ENCODE measurements at places on chromosomes 6 and 20.

DNA sequence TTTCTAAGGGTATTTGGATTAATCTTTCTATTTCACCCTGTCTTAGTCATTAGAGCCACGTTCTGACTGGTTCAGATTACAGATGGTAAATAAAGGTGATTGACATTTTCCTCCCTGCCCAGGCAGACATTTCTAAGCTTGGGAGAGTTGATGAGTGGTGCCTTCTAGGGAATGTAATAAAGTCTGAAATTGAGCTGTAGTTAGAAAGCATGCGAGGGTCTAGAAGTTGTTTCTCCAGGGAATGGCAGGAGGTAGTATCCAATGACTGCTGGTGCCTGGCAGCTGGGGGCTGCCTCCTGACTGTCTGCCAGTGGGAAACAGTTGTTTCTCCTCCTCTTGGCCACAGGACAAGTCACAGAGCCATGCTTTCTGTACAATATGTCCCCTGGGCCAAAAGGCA, 14.6 kb downstream of the EDN3 start:
- no peak for DNase-seq

DNA sequence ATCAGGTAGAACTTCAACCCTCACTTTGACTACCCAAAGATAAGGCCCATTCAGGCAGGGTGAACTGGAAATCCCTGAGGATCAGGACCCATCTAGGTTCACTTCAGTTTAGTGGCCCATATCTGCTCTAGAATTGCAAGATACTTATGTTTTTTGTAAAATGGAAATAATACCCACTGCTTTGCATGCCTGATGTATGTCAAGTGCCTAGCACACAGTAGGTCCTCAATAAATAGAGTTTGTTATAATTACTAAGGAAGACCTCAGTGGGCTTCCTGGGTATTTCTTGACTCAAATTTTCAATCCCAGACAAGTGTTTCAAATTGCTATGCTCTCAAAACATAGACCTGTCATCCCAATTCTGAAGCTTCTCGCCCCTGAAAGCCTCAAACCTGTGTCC, 32.5 kb downstream of the PIGU start:
- DNase-seq, result no peak

DNA sequence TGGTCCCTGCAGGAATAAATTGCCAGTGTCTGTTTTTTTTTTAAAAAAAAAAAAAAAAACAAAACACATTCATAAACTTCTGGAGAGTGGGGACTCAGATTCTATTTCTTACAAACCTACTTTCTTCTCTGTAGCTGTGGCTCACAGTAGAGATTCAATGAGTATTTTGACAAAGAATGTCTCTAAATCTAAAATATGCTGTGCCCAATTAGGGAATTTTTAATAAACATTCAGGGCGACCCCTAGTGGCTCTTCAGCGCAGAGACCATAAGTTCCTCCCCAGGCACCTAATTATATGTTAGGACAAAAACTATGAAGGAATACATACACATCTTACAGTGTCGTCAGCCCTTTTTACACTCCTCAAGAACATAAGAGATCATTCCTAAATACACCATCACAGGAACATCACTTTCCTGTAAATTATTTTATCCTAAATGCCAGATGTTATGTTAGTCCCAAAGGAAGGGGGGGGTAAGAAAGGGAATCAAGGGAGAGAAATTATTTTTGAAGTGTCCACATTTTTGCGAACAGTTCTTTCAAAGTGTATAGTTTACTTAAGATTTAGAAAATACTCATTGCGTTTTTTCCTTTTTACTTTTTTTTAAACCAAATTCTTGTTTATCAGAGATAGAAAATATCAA, 21.8 kb upstream of the NAA20 start:
- peak; percentile 14 for DNase-seq

- no peak for DNase-seq
Observed at GRCh38 chr20:36260316-36260715, 24.0 kb downstream of the AAR2 start.

GRCh38 chr6:75843396-75843795, 94.4 kb downstream of the MYO6 start:
- no peak for DNase-seq

GRCh38 chr6:113707194-113707593, 150.0 kb upstream of the MARCKS start:
- DNase-seq, result no peak

GRCh38 chr6:134870677-134871498, 79.0 kb downstream of the ALDH8A1 start:
- DNase-seq, result no peak
